ENCODE measurements at places on chromosomes 2 and 18. TPM values are rescaled to one million over a fixed set of nuclear protein-coding genes. Genes with fewer than 3 reads are reported as not detected.

DNA sequence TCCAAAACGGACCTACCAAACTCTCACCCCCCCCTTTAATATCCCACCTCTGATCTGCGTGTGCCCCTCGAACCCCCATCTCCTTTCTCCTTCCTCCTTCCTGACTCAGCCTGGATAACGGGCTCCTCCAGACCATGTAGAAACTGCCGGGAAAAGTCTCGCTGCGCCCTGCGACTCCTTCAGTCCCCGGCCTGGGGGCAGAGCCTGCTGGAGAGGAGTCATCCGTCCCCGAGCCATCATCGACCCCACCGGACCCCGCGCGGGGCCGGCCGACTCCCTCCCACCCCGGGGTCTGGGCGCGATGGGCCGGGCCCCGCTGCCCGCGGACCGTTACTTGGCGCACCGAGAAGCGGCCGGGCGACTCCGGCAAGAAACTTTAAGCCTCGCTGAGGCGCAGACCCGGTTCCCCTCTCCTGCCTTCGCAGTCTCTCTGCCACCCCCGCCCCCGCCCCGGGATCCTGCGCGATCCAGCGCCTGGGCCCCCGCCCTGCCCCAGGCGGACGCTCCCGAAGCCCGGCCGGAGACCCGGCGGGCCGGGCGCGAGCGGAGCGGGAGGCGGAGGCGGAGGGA is 3.4 kb downstream of the ZEB2 start:
- DNase-seq, result peak; percentile 56

- peak; percentile 2 for DNase-seq
These were observed 41.2 kb upstream of the GCFC2 start for GRCh38 chr2:75751824-75752468.

DNA sequence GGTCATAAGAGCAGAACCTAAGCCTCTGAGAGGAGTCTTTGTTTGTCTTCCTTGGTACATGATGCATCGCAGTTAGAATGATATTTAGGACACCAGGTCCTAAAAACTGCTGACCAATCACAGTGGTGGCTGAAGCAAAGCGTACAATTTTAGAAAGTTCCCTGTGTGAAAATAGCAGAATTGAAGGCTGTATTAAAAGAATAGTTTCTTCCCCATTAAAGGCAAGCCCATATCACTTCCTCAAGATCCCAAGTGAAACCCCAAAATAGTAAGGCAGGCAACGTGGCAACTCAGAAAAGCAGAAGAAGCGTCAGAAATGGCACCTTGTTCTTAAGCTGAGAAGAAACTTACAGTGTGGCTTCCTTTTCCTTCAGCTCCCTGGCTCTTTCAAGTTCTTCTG is 154.8 kb upstream of the PGAP1 start:
- no peak for DNase-seq

DNA sequence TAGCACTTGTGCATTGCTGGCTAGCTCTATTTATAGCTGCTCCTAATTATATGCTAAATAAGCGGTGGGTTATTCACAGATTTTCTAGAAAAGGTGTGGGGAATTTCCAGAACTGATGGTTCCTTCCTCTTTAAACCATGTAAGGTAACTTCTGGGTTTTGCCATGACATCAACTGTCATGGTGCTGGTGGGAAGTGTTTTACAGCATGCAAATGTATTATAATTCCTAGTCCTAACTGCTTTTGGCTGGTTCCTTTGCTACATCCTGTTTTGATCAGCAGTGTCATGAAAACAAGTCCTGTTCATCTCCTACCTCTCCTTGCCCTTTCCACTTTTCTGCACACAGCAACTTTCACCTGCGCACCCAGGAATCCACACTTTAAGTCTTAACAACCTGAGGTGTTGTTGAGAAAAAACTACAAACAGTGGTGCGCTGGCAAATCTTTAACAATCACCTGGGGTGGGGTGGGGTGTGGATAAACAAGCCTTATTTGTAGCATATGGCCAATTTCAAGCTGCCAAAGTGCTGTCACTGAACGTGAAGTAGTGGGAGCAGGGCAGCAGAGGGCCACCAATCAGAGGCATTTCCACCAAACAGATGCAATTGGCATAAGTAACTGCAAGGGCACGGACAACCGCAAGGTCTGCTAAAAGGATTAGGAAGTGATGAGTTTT is 33.4 kb upstream of the SKOR2 start:
- no peak for DNase-seq

DNA sequence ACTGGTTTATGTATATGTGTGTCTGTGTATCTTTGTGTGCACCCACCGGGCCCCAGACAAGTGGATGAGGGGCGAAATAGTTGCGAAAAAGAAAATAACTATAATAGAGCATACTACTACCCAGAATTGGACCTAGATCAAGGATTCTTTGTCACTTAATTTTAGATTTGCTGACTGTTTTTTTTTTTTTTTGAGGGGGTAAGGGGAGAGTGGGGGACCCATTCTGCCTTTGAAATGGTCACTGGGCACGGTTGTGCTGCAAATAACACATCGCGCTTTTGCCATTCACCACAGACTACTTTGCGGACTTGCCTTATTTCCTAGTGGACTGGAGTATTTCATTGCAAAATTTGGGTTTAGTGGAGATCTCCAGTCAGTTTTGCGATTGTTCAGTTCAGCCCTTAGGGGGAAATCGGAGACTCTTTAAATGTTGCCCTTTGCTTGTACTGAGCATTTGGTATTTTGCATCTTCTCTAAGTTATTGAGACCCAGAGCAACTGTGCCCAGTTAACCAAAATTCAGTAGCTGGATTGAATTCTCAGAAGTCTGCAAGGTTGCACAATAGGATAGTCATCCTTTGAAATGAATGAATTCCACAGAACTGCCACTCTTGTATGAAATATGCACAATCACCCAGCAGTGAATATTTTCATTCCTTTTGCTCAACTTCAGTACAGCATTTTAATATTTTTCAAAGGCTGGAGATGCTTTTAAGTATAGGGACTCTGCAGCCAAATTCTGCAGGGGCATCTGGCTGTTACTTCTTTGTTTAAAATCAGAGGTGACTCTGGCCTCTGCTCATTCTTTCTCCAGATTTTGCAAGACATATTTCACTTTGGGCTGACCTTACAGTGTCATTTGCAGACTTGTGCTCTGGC is 2.9 kb downstream of the TRIB2 start:
- no peak for DNase-seq

GRCh38 chr2:5741242-5741641 is 49.1 kb downstream of the SOX11 start:
- no peak for DNase-seq

GRCh38 chr18:21123290-21123926 is 11.8 kb upstream of the ROCK1 start:
- no peak for DNase-seq

- no peak for DNase-seq
These were observed 145.5 kb upstream of the AGAP1 start for GRCh38 chr2:235348329-235348728.

The HOXD9 gene
- not detected for total RNA-seq

The CXCR4 gene
- 1.3 TPM for total RNA-seq

The CDKL4 gene
- total RNA-seq, result 0.24 TPM

The SCN1A gene
- 2.1 TPM for total RNA-seq
